Stimulated activated CD8-positive, alpha-beta memory T cell treated with anti-CD3 and anti-CD28 coated beads, Interleukin-4, amount 100 ng/mL, for 48 hours (primary cell): ENCODE measurements at places on chromosomes 6 and 20.

- no peak for DNase-seq
Measured at GRCh38 chr20:1993986-1994385, at the start of gene PDYN. Gene PDYN (minus strand): TSS chr20:1994058. CDS start chr20:1983084, 10,974 bp downstream.

DNA sequence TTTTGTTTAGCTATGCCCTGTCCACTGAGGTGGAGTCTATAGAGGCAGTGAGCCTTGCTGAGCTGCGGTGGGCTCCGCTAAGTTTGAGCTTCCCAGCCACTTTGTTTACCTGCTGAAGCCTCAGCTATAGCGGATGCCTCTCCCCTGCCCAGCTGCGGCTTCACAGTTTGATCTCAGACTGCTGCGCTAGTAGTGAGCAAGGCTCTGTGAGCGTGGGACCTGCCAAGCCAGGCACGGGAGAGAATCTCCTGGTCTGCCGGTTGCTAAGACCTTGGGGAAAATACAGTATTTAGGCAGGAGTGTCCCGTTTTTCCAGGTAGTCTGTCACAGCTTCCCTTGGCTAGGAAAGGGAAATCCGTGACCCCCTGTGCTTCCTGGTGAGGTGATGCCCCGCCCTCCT, 138.4 kb downstream of the SMAP1 start:
- DNase-seq = no peak

GRCh38 chr6:83867527-83868161, 8.2 kb downstream of the CYB5R4 start:
- peak; percentile 33 for DNase-seq

GRCh38 chr20:10040070-10040975, 5.5 kb downstream of the ANKEF1 start:
- no peak for DNase-seq

GRCh38 chr6:7673063-7673536, 52.8 kb upstream of the BMP6 start:
- no peak for DNase-seq

- DNase-seq = no peak
Measured at GRCh38 chr20:50023116-50023805, 40.5 kb downstream of the SNAI1 start.

DNA sequence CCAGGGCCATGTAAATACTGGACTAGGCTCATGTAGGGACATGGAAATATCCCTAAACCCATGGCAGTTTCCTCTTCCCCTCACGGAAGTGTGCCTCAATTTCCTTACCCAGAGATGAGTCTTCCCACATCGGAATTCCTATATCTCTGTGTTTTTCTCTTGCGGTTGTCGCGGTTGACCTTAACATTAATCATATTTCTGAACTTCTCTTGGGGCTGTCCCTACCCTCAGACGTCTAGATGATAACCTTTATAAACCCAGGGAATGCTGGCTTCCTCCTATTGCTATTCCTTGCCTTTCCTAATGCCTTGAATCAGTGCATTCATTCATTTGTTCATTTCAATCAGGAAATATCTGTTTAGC, 160.1 kb downstream of the SASH1 start:
- no peak for DNase-seq

GRCh38 chr6:167565884-167566599, 241.2 kb downstream of the TTLL2 start:
- DNase-seq = no peak

DNA sequence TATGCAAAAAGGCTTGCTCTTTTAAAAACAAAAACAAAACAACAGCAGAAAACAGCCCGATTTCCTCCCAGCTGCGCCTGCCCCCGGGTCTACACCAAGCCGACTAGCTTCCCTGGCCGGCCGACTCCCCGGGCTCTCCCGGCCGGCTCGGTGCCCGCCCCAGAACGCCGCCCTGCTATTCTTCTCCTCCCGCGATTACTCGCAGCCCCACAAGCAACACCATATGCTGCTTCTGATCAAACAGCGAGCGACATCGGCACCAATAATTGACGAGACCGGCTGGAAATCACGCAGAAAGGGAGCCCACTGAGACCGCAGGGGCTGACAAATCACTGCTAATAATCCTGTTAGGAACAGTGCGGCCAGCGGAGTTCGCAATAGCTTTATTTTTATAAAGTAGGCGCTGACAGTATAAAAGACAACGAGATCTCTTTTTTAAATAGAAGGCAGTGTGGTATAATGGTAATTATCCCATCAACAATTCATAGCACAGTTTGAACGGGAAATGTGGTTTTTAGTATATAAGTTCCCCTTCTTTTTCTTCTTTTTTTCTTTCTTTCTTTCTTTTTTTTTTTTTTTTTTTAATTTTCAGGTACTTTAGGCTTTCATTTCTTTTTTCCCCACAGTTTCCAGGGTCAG, 3.3 kb downstream of the SIM1 start:
- no peak for DNase-seq

DNA sequence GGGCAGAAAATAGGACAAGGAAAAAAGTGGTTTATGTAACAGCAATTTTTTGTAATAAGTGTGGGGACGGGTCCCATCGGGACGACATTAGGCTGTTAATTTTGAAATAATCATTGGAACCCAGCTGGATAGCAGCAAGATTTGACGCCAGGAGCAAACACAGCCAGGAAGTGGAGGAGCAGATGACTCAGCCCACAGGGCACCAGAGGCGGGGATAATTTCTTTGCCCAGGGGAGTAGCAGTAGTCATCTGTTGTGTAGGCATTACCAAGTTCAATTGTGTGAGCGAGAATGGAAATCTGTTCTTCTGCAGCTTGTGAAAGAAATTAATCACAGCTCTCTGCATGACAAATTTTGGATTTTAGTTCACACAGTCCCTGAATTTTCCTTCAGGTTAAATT, 22.6 kb upstream of the RIN2 start:
- no peak for DNase-seq

GRCh38 chr6:157070403-157071107, 252.8 kb downstream of the TMEM242 start:
- DNase-seq = no peak

- DNase-seq = no peak
Measured at GRCh38 chr6:20542927-20543602, 8.8 kb downstream of the CDKAL1 start.

- no peak for DNase-seq
Measured at GRCh38 chr6:55069132-55069781, 105.1 kb upstream of the HCRTR2 start.

- no peak for DNase-seq
Measured at GRCh38 chr6:35128496-35128895, 12.6 kb downstream of the TCP11 start.

DNA sequence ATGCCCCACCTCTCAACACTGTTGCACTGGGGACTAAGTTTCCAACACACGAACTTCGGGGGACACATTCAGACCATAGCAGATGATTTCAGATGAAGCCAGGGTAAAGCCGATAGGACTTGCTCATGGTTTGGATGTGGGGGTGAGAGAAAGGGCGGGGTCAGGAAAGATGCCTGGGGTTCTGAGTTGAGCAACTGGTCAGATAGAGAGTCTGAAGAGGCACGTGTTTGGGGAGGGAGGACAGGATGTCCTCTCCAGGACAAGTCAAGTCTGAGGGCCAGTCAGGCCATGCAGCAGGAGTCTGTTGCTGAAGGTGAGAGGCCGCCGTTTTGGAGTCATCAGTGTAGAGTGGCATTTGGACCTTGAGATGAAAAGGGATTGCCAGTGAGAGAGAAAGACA, 197.9 kb upstream of the SNX9 start:
- DNase-seq = no peak

DNA sequence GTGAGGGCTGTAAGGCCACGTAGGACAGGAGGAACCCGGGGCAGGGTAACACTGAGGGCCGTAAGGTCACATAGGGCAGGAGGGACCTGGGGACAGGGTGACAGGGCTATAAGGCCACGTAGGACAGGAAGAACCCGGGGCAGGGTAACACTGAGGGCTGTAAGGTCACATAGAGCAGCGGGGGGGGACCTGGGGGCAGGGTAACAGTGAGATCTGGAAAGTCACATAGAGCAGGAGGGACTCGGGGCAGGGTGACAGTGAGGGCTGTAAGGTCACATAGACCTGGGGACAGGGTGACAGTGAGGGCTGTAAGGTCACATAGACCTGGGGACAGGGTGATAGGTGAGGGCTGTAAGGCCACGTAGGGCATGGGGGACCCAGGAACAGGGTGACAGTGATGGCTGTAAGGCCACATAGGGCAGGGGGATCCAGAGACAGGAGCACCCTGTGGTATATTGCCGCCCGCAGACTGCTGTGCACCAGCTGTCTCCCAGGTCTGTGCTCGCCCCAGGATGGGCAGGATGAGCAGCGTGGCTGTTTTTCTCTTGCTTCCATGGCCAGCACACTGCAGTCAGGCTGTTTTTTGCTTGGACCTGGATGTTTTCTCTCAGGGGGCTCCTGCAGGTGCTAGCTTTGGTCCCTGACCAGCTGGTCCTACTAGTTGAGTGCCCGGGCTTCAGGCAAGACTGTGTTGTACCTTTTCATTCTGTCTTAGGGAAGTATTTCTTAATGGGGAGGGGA, 55.7 kb downstream of the SYTL3 start:
- no peak for DNase-seq

GRCh38 chr6:81987293-81987692, 234.8 kb upstream of the TENT5A start:
- no peak for DNase-seq

- no peak for DNase-seq
Measured at GRCh38 chr6:21855811-21856455, 262.4 kb downstream of the SOX4 start.

DNA sequence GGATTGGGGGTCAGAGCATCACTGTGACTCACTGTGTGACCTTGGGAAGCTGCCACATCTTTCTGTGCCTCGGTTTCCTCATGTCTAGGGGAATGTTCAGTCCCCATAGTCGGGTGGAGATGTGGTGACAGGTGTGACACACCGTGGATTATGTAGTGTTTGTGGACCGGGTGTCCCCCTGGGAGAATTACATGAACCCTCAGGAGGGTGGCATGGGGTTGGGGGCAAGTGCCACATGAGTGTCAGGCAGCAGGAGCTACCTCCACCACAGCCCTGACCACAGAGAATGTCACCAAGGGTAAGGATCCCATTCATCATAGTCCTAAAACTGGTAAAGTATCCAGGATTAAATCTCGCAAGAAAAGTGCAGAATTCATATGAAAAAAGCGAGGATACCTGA, 23.2 kb downstream of the SUN5 start:
- no peak for DNase-seq

DNA sequence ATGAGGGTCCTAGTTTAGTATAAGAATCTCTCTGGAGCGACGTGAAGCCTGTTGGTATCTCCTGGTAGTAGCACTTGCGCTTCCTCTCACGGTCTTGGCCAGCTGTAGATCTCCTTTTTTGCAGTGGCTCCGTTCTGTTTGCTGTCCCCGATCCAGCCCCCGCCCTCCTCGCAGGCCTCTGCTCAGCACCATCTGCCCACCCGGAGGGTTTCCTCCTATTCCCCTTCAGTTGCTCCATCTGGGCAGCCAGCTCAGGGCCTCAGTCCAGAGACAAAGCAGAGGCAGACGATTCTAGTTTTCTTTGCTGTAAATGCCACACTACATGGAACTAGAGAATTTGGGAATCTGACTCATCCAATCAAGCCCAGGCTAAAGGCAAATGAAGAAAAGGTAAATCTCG, 126.6 kb downstream of the TIAM2 start:
- no peak for DNase-seq

- no peak for DNase-seq
Measured at GRCh38 chr6:91243436-91243835, 656.6 kb upstream of the MAP3K7 start.

DNA sequence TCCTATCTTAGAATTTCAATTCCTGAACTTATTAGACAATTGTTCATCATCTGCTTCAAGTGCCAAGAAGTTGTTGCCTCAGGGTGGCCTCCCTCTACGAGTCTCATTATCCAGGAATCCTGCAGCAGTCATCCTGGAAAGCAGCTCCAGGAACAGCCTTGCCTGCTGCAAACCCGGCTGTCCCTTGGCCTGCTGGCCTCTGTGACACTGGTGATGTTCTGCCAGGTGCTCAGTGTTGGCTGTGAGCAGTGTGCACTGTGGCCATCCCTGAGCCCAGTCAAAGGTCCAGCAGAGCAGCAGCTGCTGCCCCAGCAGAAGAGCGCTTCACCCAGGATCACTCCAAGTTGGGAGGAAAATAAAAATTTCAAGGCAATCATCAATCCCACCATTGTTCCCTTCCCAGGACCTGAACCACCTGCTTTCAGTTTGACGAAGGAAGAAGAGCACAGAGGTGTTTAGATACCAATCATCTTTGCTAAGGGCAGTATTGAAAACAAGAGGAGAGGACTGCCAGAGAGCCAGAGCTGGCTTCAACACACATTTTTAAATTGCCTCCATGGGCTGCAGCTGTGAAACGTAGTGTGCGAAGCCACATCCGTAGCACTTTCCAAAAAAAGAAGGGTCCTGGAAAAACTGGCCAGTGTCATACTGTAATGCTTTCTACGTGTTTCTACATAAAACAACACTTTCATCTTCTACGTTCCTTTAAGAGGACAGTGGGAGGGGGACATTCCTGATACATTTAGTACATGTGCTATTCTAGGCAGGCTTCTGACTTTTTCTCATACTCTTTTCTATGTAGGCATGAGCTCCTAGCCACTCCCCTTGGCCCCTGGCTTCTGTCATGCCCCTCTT, 7.2 kb upstream of the FAM50B start:
- DNase-seq = no peak

- DNase-seq = no peak
Measured at GRCh38 chr6:89082486-89082891, 1.9 kb downstream of the PNRC1 start.

- no peak for DNase-seq
Measured at GRCh38 chr20:12941025-12941424, 67.7 kb upstream of the SPTLC3 start.

GRCh38 chr20:46894579-46894958, at the start of gene EYA2:
Gene EYA2 (plus strand): TSS chr20:46894843. CDS start chr20:46990011, 95,168 bp downstream.
- DNase-seq = no peak

DNA sequence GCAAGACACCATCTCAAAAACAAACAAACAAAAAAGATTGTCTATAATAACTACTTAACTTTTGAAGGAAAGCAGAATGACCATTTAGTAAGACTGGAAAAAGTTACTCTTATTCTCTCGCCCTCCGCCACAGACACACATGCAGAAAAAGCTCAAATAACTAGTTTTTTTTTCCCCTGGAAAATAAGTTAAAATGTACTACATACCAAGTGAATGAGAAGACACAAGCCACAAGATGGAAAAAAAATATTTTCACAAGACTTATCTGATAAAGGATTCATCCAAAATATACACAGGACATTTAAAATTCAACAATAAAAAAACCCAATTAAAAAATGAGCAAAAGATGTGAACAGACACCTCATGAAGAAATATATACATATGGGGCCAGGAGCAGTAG, 31.9 kb downstream of the NUDT3 start:
- DNase-seq = no peak
